ENCODE measurements at places on chromosomes 3 and 15.

- no peak for DNase-seq
Observed at GRCh38 chr3:141074529-141074928, 23.4 kb downstream of the SPSB4 start.

GRCh38 chr3:52442409-52443267 lies 2.3 kb downstream of the SEMA3G start:
- no peak for DNase-seq

GRCh38 chr15:67945951-67946700 lies 106.3 kb upstream of the RNU6-1 start:
- no peak for DNase-seq

DNA sequence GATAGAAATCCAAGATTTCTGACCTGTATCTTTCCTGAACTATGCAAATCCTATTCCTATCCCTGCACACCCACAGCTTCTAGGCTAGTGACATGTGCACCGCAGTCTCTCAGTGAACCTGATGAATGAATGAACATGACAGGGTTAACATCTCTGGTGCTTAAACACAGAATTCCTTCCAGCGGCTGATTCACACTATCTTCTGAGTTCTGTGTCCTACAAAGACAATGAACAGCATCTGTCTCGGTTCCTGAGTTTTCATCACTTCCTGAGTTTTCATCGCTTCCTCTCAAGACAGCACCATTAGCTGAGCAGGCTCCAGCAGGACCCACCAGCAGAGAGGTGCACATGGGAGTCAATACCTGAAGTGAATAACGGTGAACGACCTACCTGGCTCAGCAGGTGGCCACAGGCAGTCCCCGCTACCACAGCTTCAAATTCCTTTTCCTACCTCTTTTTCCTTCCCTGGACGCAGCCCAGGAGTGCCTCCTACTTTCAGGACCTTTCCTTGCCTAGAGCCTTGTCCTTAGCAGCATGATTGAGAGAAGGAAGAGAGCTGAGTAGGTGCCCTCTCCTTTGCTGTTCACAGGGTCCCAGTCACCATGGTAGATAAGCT lies 113.5 kb downstream of the IGF2BP2 start:
- DNase-seq: no peak

DNA sequence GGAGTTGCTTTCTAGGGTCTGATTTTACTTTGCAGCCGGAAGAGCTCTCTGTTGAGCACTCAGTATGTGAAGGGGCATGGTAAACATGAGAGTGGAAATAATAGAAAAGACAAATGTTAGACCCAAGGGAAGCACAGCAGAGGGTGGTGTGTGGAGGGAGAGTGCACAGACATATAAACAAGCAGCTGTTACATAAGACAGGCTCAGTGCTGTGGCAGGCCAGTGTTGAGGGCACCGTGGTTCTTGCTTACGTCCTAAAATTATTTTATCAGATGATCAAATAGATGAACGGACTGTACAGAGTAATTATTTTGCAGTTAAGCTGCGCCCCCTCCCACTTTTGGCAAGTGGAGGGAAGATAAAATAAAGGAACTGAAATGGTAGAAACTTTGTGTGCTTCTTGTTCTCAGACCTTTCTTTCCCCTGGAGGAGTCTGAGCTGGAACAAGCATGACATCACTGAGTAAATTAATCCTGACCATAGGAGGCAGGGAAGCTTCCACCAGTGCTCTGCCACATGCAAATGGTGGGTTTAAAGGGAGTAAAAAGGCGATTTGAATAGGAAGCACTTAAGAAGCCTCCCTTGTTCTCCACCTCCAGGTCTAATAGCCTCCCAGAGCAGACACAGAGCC lies 205.6 kb downstream of the IL20RB start:
- no peak for DNase-seq

DNA sequence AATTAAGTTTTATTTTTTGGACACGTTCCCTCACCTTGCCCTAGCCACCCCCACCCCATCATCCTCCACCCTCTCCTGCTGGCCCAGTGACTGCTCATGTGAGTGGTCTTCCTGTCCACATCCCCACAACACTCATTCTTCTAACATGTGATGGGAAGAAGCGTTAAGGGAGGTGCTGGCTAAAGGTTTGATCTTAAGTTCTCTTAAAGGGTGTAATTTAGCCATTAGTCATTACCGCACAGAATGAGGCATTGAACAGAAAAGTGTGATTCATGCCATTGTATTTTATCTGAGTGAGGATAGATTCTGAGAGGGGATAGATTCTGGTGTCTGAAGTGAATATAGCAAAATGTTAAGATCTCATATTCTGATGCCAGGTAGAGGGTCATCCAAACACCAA lies 272.9 kb upstream of the TPM1 start:
- no peak for DNase-seq
